ENCODE measurements at places on chromosomes 2 and 18.

GRCh38 chr18:54440292-54440691, 82.6 kb downstream of the C18orf54 start:
- DNase-seq, result no peak

DNA sequence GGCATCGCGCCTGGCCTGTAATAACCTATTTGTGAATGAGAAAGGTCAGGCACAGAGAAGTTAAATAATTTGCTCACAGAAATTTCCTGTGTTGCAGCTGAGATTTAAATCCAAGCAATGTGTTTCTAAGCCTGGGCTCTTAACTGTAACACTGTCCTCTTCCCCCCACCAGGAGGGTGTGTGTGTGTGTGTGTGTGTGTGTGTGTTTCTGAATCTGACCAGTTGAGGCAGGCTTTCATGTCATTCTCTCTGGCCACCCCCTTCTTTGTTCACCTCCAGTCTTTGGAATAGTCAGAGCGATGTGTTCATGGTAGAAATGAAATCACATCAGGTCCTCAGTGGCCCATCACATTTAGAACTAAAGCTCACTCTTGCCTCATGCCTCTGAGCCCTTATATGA, 81.2 kb downstream of the NEDD4L start:
- DNase-seq, result no peak

GRCh38 chr18:59005262-59005661, 134.4 kb upstream of the SEC11C start:
- DNase-seq, result no peak

DNA sequence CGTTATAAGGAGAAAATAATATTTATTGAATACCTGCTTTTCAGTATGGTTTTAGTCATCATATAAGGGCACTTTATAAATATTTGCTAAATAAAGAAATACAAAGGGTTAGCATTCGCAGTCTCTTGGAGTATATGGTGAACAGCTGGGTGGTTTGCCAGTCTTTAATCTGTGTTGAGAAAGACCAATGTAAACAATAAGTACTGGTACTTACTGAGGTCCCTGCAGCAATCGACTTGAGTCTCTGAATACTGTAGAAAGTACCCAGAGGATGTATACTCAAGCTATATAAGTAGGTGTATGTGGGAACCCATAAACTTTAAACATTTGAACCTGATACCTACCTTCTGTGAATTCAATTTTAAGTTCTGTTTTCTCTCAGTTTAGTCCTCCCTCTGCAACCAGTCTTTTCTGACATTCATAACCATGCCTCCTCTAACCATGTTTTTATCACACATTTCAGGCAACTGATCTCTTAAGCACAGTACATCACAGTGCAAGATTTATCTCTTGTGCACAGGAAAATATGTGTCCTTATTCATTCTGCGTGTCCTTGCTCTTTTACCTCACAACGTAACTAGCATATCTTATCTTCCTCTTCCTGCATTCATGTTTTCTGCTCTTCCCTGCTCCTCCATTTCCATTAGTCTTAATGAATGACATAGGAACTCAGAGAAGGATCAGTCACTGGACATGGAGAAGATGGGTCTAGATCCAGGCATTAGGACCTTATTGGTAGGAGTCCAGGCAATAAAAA, 21.7 kb downstream of the C18orf63 start:
- no peak for DNase-seq

DNA sequence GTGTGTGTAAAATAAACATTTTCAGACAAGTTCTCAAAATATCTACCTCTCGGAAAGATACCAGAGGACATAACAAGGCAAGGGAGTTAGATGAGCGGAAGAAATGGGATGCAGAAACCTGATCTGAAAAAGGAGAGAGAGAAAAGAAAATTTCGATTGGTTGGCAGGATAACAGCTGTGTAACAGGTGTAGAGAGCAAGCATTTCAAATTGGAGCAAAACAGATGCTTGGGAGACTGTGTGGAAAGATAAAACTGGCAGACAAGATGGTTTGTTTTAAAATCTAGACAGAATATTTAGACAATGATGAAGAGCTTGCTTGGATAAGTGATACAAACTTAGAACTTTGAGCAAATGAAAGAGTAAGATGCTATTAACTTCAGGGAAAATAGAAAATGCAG, 20.2 kb downstream of the CHST9 start:
- no peak for DNase-seq

Measured in hippocampal formation (tissue), 2 donors.